ENCODE measurements at places on chromosomes 5 and 9.

GRCh38 chr5:129717751-129718310 is 30.1 kb upstream of the MINAR2 start:
- no peaks in the 10 kb centered on the region for H3K27me3 ChIP-seq
- H3K27ac ChIP-seq: no peak overlapping the region
- no peaks in the 10 kb centered on the region for H3K4me1 ChIP-seq
- H3K4me3 ChIP-seq: no peak overlapping the region

DNA sequence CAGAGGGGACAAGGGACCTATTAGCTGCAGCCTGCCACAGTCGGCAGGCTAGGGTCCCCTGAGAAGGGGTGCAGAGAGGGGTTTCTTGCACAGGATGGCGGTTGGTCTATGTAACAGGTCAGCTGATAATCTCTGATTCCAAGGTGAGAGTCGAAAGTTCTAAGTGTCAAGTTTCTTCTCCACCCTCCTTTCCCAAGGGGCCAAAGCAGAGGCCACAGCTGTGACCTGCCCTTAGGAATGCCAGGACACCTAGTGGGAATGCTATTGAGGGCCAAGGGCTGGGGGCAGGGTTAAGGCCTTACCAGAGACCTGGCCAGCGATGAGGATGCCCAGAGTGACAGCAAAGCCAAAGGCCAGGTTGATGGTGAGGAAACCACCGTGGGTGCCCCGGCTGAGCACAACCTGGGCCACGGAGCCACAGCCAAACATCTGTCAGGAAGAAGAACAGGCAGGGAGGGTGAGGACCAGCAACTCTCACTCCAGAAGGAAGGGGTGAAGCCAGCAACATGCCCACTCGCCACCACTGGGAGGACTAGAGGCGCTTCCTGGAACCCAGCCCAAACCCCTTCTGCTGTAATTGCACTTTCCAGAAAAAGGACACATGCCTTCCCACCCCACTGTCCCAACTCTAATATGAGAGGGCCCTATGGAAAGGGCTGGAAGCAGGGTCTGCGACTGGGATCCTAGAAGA is 3.8 kb downstream of the AQP3 start:
- no peaks in the 10 kb centered on the region for H3K36me3 ChIP-seq
- no peak overlapping the region for H3K27ac ChIP-seq
- H3K4me3 ChIP-seq: no peak overlapping the region
- H3K4me1 ChIP-seq: peaks cover 39% of the 10 kb centered on the region
- no peaks in the 10 kb centered on the region for H3K27me3 ChIP-seq
- no peak for DNase-seq

- no peak overlapping the region for H3K27ac ChIP-seq
- H3K4me3 ChIP-seq: no peak overlapping the region
- H3K27me3 ChIP-seq: no peaks in the 10 kb centered on the region
- H3K36me3 ChIP-seq: peaks cover 7% of the 10 kb centered on the region
Measured at GRCh38 chr9:97470076-97470475, 31.4 kb upstream of the TMOD1 start.

GRCh38 chr5:119996128-119996527 is 366.8 kb downstream of the FAM170A start:
- DNase-seq: no peak
- no peak overlapping the region for H3K27ac ChIP-seq
- no peaks in the 10 kb centered on the region for H3K27me3 ChIP-seq
- no peaks in the 10 kb centered on the region for H3K36me3 ChIP-seq
- no peaks in the 10 kb centered on the region for H3K4me1 ChIP-seq
- no peak overlapping the region for H3K4me3 ChIP-seq

Data from activated naive CD4-positive, alpha-beta T cell treated with anti-CD3 and anti-CD28 coated beads for 36 hours (primary cell).